Central memory CD4-positive, alpha-beta T cell (primary cell): ENCODE measurements at places on chromosomes 6 and 20.

- no peak for DNase-seq
Measured at GRCh38 chr6:2827142-2827541, 14.5 kb downstream of the SERPINB1 start.

DNA sequence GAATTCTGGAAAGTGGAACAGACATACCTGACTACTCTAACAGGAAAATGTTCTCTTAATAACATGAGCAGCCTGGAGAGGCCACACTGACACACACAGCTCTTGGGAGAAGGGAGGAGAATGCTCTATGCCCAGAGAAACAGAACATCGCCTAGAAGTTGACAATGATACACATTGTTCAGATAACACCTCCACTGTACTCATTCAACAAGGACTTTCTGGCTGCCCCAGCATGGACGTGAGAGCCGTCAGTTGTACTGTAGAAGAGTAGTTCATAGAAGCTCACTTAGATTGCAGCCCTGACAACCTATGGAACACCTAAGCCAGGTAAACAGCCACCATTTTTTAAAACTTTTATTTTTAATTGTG, 28.9 kb downstream of the BMP7 start:
- no peak for DNase-seq

DNA sequence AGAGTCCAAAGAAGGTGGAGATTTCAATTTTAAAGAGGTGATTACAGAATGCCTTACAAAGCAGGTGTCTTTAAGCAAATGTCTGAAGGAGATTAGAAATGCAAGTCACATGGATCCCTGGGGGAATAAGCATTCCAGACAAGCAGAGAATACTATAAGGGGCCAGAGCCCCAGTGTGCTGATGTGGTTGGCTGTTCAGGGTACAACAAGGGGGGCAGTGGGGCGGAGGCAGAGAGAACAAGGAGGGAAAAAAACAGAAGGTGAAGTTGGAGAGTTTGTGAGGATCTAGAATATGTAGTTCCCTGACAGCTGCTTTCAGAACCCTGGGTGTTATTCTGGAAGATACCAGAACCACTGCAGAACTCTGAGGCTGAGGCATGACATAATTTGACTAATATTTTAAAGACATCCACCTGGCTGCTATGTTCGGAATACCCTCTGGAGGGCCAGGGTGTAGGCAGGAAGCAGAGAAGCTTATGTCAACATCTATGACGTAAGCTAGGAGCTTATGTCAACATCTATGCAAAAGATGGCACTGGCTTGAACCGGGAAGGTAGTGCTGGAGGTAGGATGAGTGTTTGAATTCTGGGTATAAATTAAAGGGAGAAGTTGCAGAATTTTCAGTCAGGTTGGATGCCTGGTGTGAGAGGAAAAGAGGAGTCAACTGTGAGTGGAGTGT, 276.3 kb upstream of the AGPAT4 start:
- no peak for DNase-seq

GRCh38 chr6:137001299-137001976, 43.3 kb downstream of the IL20RA start:
- no peak for DNase-seq

GRCh38 chr6:36171573-36171972, 25.0 kb upstream of the BRPF3 start:
- no peak for DNase-seq

- no peak for DNase-seq
Measured at GRCh38 chr6:4358414-4359107, 223.2 kb upstream of the ECI2 start.

- no peak for DNase-seq
Measured at GRCh38 chr20:1171461-1172093, 13.2 kb downstream of the TMEM74B start.

- DNase-seq, result no peak
Measured at GRCh38 chr6:169051371-169051770, 202.3 kb downstream of the THBS2 start.

DNA sequence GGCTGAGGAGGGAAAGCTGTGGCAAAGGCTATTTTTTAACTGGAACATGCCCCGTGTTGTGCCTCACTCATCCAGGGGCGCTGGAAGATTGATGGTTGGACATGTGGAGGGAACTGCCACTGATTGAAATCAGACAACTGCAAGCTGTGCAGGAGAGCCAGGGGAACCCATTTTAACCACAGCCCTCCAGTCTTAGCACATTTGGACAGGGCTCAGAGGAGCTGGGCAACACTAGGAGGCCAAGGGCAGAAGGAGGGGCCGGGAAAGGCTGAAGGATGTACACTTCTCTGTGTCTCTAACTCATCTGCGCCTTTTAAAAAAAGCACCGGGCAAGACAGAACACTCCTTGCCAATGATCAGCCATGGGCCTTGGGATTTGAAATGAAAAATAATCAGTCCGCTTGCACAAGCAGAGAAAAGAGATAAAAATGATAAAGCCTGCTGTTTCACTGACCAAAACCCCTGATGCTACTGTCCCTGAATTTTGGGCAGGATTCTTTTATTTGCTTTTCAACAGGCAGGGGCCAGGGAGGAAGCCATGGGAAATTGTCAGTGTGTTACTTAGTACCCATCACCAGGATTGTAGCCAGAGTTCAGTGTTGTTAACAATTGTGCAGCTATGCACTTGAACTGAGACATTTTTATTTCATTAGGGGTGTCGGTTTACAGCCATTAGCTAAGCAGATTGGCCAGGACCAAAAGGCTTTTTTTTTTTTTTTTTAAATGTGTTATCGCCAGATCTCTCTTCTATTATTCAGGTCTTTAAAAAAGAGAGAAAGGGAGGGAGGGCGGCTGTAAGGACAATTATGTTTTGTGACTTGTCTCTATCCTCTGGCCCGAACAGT, 109.3 kb upstream of the EYA4 start:
- no peak for DNase-seq

DNA sequence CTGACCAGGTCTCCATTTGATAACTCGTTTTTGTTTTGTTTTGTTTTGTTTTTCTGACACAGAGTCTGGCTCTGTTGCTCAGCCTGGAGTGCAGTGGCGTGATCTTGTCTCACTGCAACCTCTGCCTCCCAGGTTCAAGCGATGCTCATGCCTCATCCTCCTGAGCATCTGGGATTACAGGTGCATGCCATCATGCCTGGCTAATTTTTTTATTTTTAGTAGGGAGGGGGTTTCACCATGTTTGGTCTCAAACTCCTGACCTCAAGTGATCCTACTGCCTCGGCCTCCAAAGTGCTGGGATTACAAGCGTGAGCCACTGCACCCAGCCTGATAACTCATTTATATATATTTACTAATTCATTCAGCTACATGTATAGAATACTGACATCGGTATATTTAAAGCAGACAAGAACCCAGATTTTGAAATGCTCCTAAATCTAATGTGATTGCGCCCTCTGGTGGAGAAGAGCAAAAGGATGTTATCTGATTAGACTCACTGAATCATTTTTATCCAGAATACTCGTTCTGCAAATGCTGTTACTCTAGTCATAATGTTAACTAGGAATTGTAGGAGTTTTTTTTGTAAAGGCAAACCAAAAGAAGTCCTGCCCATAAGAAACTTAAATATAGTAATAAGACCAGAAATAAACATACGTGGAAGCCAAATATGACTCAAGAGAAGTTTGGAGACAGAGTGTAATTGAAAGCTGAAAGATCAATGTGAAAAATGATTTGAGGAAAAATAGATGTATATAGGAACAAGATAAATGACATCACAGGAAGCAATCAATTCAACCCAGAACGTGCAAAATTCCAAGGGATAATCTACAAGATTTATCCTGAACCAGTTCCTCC, 5.3 kb upstream of the COL12A1 start:
- DNase-seq, result peak; percentile 45

GRCh38 chr6:38218235-38218634, 398.7 kb downstream of the ZFAND3 start:
- no peak for DNase-seq

GRCh38 chr6:161542346-161542980, 268.6 kb upstream of the AGPAT4 start:
- no peak for DNase-seq

DNA sequence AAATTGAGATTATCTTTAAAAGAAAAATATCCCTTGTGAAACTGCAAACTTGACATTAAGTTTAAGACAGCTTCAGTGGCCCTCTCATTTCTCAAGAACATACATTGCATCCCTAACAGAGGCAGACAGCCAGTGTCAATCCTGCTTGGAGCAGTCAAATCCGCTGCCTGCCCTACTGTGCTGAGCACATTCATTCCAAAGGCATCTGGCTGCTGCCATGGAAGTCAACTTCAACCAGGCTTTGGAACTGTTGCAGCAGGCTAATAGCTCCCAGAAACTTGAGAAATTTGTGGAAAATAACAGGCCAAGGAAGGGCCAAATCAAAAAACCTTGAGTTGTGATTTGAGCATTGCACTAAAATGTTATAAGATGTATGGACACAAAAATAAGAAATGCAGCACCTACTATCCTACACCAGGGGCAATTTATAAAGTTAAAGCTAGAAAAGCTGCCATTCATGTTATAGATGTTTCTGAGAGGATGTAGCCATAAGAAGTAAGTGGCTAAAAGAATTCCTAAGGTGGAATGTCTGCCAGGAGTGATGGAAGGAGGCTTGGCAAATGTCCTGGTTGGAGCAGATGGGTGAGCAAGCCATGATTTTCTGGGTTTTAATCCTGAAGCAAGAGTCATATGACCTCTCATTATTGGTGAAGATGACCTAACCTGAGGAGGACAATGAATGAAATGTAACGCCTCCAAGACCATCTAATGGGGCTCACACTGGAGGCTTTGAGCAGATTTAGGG, 31.4 kb upstream of the HAO1 start:
- DNase-seq, result no peak

- no peak for DNase-seq
Measured at GRCh38 chr20:8242066-8242465, 110.0 kb downstream of the PLCB1 start.
